ENCODE measurements at places on chromosomes 3 and 15. TPM values are rescaled to one million over a fixed set of nuclear protein-coding genes. Genes with fewer than 3 reads are reported as not detected.

DNA sequence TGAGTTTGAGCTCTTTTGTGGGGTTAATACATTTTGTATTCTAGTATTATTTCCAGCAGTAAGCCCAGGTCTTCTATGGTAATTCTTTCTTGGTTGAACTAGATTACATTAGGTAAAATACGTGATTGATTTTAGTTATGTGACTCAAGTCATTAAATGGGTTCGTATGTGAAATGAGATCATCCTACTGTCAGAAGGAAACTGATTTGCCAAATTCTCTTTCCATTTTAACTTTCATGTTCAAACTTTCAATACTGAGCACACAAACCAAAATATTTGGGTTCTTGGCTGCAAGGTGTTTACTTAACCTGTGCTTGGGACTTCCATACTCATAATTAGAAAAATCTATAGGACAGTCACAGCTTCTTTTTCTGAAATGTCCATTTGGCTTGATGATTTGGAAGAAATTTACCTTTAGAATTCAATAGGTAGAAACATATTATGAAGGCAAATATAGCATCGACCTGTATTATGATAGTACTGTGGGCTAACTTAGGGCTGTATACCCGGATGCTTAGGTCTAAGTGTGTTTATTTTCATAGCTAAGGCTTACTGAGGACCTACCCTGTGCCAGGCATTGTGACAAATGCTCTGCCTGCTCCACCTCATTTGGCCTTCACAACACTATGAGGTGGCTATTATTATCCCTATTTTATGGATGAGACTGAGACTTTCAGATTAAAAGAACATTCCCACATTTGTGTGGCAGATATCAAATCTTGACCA, 631.8 kb upstream of the GRM7 start:
- DNase-seq = no peak

Gene OSBPL10
- total RNA-seq = 5.4 TPM

Gene HDC
- total RNA-seq = 0.32 TPM

DNA sequence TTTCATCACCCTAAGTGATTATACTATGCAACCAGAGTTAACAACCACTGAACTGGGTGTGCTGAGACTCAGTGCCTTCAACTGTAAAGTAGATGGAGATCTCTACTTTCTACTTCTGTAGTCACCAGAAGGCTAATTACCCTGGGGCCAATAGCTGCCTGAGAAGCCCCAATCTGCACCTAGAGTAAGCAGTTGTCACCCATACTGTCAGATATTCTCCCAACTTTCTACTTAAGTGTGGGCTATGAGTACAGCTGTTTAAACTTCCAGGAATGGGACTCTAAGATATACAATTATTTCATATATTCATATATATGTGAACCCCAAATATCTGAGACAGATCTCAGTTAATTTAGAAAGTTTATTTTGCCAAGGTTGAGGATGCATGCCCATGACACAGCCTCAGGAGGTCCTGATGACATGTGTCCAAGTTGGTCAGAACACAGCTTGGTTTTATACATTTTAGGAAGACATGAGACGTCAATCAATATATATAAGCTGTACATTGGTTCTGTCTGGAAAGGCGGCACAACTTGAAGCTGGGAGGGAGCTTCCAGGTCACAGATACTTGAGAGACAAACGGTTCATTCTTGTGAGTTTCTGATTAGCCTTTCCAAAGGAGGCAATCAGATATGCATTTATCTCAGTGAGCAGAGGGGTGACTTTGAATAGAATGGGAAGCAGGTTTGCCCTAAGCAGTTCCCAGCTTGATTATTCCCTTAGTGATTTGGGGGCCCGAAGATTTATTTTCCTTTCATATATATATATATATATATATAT, 41.9 kb downstream of the CCNL1 start:
- DNase-seq = no peak

- no peak for DNase-seq
These were observed 18.3 kb downstream of the MSL2 start for GRCh38 chr3:136177876-136178275.
